Cardiac fibroblast (primary cell): ENCODE measurements at places on chromosomes 7 and 10.

- DNase-seq: no peak
These were observed 60.9 kb upstream of the GNA12 start for GRCh38 chr7:2905027-2905426.

- DNase-seq: peak; percentile 83
These were observed 21.0 kb upstream of the ABI1 start for GRCh38 chr10:26881600-26882331.

- DNase-seq: no peak
These were observed 43.4 kb upstream of the C1GALT1 start for GRCh38 chr7:7138897-7139296.

DNA sequence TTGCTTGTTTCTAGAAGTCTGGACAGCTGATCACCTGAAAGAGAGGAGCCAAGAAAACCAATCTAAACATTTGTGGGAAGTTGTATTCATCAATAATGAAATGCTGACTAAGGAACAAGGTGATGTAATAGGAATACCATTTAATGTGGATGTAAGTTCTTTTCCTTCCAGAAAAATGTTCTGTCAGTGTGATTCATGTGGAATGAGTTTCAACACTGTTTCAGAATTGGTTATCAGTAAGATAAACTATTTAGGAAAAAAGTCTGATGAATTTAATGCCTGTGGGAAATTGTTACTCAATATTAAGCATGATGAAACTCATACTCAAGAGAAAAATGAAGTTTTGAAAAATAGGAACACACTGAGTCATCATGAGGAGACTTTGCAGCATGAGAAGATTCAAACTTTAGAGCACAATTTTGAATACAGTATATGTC is 39.8 kb upstream of the ZNF37A start:
- peak; percentile 87 for DNase-seq

DNA sequence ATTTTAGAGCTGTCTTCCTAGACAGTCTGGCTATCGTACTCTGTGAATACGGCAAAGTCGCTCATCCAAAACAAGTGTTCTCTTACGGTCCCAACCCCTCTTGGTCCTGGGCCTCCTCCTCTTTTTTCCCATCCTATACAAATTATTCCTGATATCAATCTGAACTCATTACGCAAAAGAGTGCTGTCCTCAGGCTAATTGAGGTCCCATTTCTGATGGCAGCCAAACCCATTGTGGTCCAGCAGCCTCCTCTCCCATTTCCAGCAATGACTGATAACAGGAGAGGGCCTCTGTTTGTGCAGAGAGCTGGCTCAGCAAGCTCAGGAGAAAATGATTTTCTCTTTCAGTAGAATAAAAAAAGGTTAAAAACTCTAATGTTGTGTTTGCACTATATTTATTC is 203.4 kb upstream of the GHITM start:
- DNase-seq: no peak

- DNase-seq: no peak
These were observed 16.5 kb downstream of the ADCY1 start for GRCh38 chr7:45590679-45591057.

GRCh38 chr10:106537866-106538265 is 626.6 kb downstream of the SORCS1 start:
- DNase-seq: no peak

- peak; percentile 49 for DNase-seq
These were observed 60.5 kb upstream of the BET1 start for GRCh38 chr7:94064541-94065191.

GRCh38 chr7:136709876-136710275 is 158.6 kb upstream of the CHRM2 start:
- DNase-seq: no peak

DNA sequence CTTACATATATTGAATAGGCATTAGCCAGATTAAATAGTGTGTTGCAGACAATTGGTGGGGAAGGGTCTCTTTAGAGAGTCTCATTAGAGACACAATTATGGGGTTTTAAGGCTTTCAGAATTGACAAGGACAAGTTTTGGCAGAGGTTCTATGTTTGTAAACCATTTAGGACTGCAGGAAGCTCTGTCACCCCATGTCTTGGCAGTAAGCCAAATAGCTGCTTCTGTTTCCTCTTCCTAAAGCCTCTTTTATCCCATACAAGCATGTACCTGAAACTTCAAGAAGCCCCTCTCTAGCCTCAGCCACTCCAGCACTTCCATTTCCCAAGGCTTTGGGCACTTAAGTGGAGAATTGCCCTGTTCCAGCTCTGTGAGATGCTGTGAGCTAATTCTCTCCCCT is 21.8 kb upstream of the LRRC4 start:
- DNase-seq: peak; percentile 68

DNA sequence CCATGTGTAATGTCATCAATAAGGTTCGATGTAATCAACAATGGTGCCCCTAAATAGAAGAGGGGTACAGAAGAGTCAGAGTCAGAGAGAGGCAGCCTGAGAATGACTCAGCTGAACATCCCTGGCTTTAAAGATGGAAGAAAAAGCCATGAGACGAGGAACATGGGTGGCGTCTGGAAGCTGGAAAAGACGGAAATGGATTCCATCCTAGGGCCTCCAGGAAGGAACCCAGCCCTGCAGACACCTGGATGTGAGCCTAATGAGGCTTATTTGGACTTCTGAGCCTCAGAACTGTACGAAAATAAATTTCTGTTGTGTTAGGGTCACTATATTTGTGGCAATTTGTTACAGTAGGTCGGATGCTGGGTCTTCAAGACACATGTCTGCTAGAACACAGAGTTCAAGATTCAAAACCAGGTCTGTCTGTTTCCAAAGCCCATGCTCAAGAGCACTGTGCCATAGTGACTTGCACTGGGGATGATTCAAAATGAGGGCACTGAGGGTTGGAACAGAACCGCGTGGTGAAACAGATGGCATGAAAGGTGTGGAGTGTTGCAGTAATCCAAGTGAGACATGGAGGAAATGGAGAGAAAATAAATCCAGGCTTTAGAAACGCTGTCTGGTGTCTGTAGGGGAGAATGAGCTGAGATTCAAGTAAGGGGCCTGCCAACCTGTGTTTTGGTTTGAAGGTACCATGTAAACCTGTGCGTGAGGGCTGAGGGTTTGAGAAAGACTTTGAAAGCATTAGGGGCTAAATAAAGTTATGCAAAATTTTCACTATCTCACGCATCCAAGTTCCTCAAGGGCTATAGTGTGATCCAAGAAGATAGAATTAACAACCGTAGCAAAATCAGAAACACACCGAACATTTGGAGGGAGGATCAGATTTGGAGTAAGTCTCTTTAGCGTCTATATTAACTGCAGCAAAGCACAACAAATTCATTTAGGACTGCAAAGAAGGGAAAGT is 849.1 kb upstream of the AUTS2 start:
- DNase-seq: no peak

- DNase-seq: no peak
These were observed 394.6 kb downstream of the SDK1 start for GRCh38 chr7:3695602-3696001.

DNA sequence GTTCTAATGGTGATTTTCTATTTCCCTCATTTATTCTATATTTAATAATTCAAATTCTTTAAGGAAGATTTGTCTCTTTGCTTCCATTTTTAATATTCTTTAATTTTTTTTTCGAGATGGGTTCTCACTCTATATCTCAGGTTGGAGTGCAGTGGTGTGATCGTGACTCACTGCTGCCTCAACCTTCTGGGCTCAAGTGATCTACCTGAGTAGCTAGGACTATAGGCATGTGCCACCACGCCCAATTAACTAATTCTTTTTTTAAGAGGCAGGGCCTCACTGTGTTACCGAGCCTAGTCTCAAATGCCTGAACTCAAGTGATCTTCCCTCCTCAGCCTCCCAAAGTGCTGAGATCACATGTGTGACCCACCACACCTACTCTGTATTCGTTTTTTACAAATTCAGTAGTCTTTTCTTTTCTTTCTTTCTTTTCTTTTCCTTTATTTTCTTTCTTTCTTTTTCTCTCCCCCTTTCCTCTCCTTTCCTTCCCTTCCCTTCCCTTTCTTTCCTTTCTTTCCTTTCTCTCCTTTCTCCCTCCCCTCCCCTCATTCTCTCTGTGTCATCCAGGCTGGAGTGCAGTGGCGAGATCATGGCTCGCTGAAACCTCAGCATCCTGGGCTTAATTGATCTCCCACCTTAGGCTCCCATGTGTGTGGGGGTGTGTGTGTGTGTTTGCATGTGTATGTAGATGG is 323.1 kb downstream of the ADK start:
- DNase-seq: no peak

GRCh38 chr10:114571316-114571999 is 86.6 kb downstream of the ABLIM1 start:
- DNase-seq: no peak

DNA sequence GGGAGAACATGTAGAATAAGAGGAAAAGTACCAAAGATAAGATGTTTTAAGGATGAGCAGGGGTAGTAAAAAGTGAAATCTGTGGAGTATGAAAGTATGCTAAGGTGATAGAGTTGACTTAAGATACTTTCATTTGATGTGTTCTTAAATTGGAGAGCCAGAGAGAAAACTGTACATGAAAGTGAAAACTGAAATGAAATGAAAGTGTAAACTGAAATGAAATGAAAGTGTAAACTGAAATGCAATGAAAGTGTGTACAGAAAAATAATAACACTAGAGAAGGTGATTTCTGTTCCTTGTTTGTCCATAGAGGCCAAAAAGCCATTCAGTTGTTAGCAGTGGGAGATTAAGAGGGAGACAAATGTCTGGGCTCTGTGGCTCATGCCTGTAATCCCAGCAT is 17.5 kb downstream of the AHR start:
- no peak for DNase-seq

DNA sequence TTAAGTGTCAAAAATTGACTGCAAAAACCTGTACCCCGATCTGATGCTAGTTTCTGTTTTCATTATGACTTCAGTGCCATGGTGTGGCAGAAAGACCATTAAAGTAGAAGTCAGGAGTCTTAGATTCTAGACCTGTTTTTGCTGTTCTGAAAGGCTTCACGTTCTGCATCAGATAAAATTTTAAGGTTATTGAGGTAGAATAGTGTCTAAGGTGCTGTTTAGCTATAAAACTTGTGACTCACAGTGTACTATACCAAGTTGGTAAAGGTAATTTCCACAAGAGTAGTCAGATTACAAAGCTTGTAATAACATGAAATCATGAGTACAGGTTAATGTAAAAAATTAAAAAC is 38.6 kb downstream of the ZNRF2 start:
- no peak for DNase-seq

DNA sequence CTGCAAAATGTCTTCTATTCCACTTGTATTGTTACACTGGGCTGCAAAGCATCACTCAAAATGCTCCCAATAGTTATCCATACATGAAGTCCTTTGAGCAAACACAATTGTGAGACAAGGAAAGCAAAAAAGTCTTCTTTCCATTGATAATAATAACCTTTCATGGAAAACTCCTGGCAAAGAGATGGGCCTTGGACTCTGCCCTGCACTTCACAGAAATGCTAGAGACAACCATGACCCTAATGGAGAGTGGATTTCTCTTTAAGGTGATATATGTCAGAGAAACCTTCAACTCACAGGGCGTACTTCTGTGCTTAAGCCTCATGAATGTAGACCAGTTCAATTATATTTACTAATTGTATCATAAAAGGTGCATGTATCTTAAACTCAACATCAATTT is 19.4 kb downstream of the SLC26A3 start:
- no peak for DNase-seq

- peak; percentile 42 for DNase-seq
These were observed 989 bp downstream of the SRPK2 start for GRCh38 chr7:105387508-105388355.

DNA sequence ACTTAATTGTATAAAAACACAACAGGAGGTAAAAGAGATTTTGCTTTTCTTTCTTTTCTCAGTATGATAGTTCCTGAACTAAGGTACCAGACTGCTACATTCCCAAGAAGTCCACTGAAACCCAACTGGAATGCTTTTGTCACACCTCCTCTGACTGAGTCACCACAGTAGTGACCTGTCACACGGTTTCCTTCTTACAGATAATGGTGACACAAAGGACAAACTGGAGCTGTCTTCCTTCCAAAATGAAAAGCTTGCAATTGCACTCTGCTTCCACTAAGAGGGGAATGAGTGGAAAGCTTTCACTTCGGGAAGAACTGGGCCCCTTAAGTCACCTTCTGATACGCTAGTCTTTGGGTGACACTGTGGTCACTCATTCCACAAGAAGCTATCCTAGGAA is 122.2 kb downstream of the KMT2E start:
- DNase-seq: no peak

DNA sequence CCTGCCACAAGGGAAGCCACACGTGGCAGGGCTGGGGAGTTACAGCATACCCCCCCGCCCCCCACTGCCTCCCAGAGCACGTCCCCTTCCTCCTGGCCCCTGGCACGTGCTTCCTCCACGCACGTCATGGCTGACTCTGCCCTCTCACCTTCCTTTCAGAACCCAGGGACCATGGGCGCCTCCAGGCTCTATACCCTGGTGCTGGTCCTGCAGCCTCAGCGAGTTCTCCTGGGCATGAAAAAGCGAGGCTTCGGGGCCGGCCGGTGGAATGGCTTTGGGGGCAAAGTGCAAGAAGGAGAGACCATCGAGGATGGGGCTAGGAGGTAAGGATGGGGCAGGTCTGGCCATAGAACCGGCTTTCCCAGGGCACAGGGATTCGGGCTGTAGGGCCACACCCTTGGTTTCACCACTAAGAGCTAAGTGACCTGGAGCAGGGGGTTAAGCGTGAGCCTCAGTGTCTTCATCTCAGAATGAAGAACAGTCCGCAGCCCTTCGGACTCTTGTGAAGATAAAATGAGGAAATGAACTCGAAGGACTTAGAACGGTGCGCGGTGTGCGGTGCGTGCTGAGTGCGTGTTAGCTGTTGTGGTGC is 2.5 kb downstream of the NUDT1 start:
- DNase-seq: no peak

DNA sequence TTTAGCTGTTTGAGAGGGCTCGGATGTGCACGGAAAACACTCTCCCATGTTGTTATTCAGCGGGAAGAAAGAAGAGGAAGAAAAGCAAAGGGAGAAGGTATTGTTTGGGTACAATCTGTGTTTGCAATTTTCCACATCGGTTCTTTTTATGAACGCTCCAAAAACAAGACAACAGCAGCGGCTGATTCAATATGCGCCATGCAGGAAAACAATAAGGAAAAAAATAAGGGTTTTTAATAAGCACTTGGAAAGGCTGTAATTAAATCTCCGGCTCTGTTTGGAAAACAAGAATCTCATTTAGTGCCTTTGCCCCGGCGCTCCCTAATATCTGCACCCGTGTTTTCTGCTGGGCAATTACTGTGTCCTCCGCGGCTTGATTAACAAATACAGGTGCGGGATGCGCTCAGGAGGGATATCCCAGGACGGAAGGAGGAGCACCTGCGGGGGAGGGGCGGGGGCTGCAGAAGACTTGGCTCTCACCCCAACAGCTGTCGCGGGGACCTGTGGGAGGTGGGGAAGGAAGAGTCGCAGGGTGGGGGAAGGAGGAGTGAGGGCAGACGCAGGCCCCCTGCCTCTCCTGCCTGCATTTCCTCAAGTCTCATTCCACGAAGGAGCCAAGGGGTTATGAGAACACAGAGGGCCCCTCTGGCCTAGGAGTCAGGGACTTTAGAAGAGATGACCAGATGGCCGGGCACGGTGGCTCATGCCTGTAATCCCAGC is 181.5 kb upstream of the PODXL start:
- DNase-seq: no peak

- peak; percentile 95 for DNase-seq
These were observed 14.4 kb downstream of the MXI1 start for GRCh38 chr10:110221721-110222261.
